ENCODE measurements at places on chromosomes 3 and 15. TPM values are rescaled to one million over a fixed set of nuclear protein-coding genes. Genes with fewer than 3 reads are reported as not detected.

GRCh38 chr15:91291673-91292072 lies 191.6 kb downstream of the SV2B start:
- no peaks in the 10 kb centered on the region for H3K36me3 ChIP-seq
- no peak overlapping the region for H3K4me3 ChIP-seq
- no peak overlapping the region for H3K27ac ChIP-seq
- no peaks in the 10 kb centered on the region for H3K4me1 ChIP-seq
- H3K27me3 ChIP-seq = no peaks in the 10 kb centered on the region

DNA sequence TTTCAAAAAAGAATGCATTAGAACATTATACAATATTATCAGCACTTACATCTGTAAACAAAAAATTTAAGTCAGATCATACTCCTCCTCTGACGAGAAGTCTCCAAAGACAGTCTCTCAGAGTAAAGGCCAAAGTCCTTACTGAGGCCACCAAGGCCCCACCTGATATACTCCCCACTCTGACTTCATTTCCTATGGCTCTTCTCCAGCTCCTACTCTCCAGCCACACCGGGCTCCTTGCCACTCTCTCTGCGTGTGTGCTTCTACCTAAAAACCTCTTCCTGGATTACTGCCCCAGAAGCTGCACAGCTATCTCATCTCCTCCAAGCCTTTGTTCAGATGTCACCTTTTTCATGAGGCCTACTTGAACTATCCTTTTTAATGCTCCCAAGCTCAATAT lies 5.0 kb downstream of the DCP1A start:
- no peak for DNase-seq
- H3K4me1 ChIP-seq = peaks cover 28% of the 10 kb centered on the region
- H3K4me3 ChIP-seq = no peak overlapping the region
- no peaks in the 10 kb centered on the region for H3K27me3 ChIP-seq
- H3K27ac ChIP-seq = no peak overlapping the region

DNA sequence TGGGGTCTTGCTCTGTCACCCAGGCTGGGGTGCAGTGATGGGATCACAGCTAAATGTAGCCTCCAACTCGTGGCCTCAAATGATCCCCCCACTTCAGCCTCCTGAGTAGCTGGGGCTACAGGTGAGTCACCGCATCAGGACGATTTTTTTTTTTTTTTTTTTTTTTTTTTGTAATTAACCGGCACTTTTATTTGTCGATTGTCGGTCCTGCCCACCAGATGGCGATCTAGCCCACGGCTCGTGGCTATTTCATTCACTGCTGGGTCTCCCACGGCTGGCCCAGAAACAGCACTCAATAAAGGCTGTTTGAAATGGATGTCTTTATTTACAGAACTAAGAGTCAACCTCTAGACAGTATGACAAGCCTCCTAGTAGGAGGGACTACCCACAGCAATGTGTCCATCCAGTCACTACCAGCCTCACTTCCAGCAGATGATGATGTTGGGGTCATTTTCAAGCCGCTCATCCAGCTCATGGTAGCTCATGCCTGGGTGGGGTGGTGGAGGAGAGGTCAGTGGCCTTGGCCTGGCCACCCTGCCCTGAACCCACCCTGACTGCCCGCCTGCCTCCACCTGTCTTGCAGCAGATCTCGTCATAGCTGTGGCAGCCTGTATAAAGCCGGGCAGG lies 1.8 kb upstream of the ZMYND10 start:
- no peak overlapping the region for H3K27ac ChIP-seq
- peaks cover 39% of the 10 kb centered on the region for H3K4me1 ChIP-seq
- no peaks in the 10 kb centered on the region for H3K27me3 ChIP-seq
- peaks cover 15% of the 10 kb centered on the region for H3K36me3 ChIP-seq
- no peak overlapping the region for H3K4me3 ChIP-seq

DNA sequence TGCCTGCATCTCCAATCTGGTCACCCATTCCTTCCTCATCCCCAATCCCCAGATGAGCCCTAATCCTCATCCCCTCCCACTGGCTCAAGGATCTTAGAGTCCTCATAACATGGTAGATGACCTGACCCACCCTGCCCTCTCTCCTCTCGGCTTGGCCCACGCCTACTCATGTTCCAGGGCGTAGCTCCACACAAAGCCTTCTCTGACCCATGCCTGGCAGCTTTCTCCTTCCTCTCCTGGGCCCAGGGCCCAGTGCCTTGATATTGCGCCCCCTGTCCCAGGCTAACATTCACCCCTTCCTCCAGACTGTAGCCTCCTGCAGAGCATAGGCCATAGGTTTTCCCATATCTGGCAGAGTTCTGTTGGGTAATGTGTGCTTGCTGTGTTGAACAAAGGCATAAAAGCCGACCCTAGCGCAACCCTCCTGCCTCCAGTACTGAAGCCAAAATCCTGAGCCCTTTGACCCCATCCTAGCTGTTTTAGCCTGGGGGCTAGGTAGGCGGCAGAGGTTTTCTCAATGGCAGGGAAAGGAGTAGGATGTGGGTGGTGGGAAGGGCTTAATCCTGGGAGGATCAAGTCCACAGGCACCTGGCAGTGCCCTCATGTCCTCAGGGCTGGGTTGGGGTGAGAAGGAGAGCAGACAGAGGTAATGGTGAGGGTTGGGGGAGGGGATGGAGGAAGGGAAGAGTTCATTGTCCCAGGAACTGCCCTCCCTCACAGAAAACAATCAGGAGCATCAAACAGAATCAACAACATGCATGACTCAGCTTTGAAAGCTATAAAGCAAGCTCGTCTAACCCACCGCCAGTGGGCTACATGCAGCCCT lies 35.5 kb downstream of the MESD start:
- H3K4me3 ChIP-seq = no peak overlapping the region
- H3K27me3 ChIP-seq = no peaks in the 10 kb centered on the region
- peaks cover 52% of the 10 kb centered on the region for H3K36me3 ChIP-seq
- no peak for DNase-seq

GRCh38 chr3:70833239-70833960 lies 521.0 kb upstream of the MDFIC2 start:
- H3K36me3 ChIP-seq = no peaks in the 10 kb centered on the region
- H3K4me3 ChIP-seq = no peak overlapping the region

DNA sequence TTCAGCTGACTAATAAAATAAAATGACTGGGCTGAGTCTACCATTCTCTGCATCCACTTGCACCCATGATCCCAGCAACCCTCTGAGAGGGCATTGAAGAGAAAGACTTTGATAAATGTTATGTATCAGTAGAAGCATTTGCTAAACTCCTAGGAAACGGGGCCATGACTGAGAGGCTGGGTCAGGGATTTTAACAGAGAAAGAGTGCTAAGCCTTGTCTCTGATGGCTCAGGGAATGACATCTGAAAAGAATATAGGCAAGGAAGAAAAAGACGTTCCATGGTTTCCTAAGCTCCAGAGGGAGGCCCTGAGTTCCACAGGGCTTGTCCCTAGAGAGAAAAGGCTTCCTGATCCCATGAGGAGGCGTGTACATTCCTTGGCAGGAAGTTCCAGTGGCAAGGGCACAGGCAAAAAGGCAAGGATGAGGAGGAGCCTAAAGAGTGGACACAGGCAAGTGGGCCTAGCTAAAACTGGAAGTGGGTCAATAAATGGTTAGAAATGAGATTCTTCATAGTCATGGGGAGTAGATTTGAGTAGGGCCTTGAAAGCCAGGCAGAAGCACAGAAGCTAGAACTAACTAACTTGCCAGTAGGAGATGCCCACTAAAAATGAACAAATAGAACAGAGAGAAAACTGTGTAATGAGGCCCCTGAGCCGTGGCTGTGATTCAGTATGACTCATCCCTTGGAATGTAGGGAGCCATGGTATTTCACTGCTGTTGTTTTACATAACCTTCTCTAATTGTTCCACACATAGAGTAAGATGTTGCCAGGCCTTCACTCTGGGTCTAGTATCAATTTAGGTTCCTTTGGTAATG lies 44.9 kb upstream of the MANF start:
- H3K27ac ChIP-seq = no peak overlapping the region
- no peaks in the 10 kb centered on the region for H3K36me3 ChIP-seq
- no peak for DNase-seq
- no peaks in the 10 kb centered on the region for H3K27me3 ChIP-seq
- no peak overlapping the region for H3K4me3 ChIP-seq

GRCh38 chr3:37183976-37184375 lies 9.6 kb upstream of the LRRFIP2 start:
- peak overlapping the region; percentile 55 for H3K27ac ChIP-seq
- DNase-seq = no peak
- no peak overlapping the region for H3K4me3 ChIP-seq
- H3K4me1 ChIP-seq = peaks cover 7% of the 10 kb centered on the region

The C3orf85 gene
- not detected for total RNA-seq

The GOLGA8R gene
- total RNA-seq = 44.0 TPM

The FLNB gene
- 109 TPM for total RNA-seq

DNA sequence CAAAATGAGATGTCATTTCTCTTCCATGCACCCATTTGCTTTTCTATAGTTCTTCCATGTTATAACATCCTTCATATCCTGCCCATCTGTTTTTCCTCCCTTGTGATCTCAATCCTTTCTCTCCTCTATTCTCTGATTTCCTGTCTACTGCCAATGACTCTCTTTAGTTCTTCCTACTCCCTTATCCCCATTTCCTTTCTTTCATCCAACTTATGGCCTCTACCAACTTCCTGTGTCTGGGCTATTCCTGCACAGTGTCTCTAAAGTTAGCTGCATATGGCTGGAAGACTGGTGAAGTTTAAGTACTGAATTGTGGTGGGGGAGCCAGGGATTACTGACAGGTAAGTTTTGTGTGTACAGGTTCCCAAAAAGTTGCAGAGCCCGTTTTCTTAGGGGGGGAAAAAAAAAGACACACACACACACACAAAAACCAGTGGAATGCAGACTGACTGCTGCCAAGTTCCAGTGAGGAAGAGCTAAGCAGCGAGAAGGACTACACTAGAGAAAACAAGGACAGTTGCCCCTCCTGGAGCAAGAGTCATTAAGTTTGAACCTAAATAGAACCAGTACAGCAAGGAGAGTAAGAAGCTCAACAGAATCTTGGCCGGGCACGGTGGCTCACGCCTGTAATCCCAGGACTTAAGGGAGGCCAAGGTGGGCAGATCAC lies 28.8 kb downstream of the XRN1 start:
- no peak overlapping the region for H3K27ac ChIP-seq
- H3K27me3 ChIP-seq = no peaks in the 10 kb centered on the region
- no peak for DNase-seq
- no peak overlapping the region for H3K4me3 ChIP-seq
